ENCODE measurements at places on chromosomes 6 and 20.

DNA sequence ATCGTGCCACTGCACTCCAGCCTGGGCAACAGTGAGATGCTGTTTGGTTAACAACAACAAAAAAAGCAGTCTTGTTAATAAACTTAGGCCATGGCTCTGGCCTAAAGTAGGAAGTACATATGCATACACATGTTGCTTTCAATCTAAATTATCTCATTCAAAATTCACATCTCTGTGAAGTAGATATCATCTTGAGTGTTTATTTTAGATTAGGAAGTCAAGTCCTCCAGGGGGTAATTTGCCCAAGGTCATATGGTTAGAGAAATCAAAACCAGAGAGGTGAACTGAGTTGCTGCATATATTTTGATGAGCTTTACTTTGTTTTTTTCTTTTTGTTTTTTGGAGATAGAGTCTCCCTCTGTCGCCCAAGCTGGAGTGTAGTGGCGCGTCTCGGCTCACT, 52.8 kb downstream of the B4GALT5 start:
- DNase-seq, result no peak

- DNase-seq, result no peak
These were observed 45.9 kb upstream of the CRISP1 start for GRCh38 chr6:49912196-49912595.

DNA sequence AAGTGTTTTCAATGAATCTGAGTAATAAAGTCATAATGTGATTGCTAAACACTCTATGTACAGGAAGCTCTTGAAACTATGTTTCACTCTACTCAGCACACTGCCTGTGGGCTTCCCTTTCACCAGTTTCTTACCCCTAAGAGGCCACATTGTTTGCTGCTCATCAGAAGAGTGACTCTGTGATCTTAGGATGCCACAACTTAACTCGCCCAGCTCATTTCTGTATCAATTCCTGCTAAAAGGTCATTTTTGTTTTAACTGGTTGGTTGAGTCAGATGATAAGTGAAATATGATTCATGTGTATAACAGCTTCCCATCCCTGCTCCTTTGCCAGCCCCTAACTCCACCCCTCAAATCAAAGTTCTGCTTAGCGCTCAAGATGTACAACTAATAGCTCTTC, 9.8 kb upstream of the NDUFAF4 start:
- no peak for DNase-seq

- no peak for DNase-seq
These were observed 4.4 kb upstream of the PYGB start for GRCh38 chr20:25243416-25243979.

All from aorta (tissue), 5 donors.